ENCODE measurements at places on chromosomes 7 and 10.

DNA sequence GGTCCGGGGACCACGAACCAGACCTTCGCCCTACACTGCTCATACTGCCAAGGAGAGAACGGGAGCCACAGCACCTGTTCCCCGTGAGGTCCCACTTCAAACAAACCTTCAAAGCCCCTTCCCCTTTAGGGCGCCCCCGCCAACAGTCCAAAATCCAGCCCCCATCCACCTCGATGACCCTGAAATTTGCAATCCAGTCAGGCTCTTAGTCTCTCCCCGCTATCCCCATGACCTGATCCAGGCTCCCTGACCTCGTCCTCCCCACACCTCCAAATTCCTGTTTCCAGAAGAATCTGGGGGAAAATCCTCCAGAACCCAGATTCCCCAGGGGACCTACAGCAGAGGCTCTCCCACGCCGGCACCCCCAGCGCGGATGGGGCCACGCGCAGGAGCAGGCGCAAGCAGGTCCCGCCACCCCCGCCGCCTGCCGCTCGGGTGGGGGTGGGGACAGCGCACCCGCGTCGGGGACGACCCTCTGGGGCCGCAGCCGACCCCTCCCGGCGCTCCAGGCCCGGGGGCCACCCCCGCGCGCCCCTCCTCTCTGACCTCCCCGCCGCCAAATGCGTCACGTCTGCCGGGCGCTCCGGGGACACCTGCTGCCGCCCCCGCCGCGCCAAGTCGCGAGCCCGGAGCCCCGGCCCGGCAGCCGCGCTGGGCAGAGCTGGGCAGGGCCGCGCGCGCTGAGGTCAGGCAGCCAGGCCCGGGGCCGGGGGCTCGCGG lies 753 bp downstream of the CAMK2B start:
- DNase-seq: no peak

DNA sequence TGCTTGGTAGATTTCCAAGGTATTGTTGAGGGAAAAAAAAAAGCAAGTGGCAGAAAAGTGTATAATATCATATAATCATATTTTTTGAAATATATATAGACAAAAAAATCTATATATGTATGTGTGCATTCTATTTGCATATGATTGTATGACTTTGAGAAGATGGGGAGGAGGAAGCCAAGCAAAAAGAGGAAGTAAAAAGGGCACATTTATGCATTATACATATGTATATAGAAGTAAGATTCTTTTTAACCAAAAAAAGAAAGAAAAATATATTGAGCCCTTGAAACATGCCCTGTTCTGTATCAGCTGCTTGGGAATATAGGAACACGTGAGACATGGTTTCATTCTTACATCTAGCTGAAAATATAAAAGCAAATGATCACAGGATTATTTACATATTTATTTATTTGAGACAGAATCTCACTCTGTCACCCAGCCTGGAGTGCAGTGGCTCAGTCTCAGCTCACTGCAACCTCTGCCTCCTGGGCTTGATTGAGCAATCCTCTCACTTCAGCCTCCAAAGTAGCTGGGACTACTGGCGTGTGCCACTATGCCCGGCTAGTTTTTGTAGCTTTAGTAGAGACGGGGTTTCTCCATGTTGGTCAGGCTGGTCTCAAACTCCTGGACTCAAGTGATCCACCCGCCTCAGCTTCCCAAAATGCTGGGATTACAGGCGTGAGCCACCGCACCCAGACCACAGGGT lies 18.0 kb upstream of the SLF2 start:
- DNase-seq: no peak

DNA sequence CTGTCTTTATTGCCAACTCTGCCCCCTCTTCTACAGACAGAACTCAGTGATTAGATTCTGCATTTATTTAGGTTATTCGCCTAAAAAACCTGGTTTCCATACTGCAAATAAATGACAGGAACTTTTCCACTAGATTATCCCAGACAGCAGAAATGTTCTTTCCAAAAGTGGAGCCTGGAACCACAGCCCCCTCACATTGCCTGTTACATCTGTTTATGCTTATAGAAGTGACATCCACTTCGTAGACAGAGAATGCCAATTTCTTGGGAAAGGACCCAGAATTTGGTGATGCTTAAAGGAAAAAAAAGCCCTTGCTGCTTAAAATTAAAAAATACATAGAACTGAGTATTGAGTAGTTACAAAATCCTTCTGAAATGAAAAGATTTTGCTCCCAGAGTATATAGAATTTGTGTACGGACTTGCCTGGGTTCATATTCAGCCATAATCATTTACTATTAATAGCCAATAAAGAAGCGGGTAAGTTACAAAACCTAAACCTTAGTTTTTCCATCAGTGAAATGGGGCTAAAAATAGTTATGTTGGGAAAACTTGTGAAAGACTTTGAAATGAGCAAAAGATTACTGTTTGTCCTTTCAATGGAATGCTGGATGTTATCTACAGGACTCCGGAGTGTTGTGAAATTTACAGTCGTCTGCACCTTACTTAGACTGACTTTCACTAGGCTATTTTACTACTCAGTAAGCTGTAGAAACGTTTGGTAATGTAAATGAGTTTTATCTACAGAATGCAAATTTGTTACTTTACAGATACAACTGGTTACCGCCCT lies 1.1 kb upstream of the PPP1R9A start:
- no peak for DNase-seq

- no peak for DNase-seq
Observed at GRCh38 chr10:117362313-117362712, 12.9 kb downstream of the PDZD8 start.

GRCh38 chr10:69802424-69803161 lies 887 bp downstream of the COL13A1 start:
- DNase-seq: no peak

- no peak for DNase-seq
Observed at GRCh38 chr10:113410618-113411017, 142.2 kb upstream of the HABP2 start.

GRCh38 chr7:91311839-91312238 lies 47.6 kb downstream of the FZD1 start:
- DNase-seq: no peak

DNA sequence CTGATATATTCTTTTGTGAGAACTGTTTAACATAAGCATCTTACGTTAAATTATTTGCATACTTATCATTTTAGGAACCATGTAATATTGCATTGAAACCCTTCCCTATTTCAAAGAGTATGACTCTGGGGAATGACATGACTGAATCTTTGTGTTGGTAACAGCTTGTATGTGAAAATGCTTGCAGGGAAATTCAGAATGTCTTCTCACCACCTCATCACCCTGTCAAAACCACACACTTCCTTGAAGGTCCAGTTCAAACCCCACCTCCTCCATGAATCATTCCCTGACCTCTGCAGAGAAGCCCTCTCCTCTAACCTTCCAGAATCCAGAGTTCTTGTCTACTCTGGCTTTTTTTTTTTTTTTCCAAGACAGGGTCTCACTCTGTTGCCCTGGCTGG lies 26.3 kb upstream of the NKX2-3 start:
- DNase-seq: no peak

DNA sequence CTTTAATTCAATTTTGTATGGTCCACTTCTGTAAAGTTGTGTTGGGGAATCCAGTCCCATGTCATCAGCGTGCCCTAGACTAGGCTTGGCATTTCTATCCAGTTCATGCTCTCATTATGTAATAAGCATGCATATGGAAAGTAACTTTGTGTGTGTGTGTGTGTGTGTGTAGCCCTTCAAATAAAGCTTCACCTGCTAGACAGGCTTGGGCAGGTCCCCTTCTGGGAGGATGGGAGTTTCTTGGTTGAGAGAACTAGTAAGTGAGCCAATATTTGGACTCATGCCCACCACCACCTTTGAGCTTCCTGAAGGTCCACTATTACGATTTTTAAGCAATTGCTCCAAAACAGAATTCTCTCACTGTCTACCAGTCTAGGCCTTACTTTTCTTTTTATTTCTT lies 6.9 kb downstream of the BZW2 start:
- DNase-seq: peak; percentile 70

GRCh38 chr7:52211930-52212329 lies 823.5 kb upstream of the POM121L12 start:
- DNase-seq: no peak

DNA sequence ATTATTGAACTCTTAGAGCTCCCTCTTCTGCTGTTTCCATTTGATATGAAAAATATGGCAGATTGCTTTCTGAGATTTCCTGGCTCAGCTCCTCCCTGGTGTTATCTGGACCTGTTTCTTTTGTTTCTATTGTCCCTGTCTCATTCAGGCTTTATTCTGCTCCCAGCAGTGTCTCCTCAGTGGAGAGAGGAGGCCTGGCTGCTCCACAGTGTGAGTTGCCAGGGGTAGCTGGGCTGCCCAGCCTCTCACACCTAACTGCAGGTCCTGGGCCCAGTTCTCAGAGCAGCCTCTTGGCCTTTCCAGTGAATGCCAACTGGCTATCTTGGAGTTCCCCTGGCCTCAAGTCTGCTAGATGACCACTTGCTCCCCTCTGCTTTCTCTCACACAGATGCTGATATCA lies 127.0 kb downstream of the VPS41 start:
- DNase-seq: peak; percentile 28

- DNase-seq: no peak
Observed at GRCh38 chr10:98963608-98964007, 272.0 kb downstream of the HPSE2 start.

DNA sequence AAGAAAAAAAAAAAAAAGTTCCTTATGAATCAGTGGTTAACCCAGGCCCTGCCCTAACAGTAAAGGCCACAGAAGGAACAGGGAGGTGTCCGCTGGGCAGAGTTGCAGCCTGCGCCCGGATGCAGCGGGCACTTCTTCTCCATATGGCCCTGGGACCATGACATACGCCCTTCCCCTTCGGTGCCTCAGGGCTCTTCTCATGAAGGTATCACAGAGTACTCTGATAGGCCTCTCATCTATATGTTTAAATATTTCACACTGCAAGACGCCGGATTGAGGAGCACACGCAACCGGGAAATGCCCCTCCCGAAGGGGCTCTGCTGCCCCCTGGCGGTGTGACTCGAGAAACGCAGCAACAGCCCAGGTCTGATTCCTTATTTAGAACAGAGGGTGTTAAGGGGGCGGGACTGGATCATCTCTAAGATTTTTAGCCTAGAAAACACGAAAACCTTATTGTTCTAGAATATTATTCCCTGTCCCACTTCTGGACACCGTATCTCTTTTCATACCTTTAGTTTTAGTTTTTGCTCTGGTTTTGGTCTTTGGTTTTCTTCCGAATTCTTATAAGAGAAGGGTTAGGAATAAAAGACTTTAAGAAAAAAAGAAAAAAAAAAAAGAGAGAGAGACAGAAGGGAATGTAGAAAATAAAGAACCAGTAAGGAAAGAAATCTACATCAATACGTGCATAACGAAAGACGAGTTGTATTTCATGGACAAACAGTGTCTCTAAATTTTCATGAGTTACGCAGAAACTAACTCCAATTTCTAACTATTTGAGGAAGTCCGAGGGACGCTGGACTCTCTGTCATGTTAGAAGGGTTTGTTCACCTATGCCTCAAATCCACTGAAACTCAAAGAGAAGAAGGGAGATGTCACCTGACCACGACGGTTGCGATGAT lies 12.0 kb downstream of the DAGLB start:
- peak; percentile 52 for DNase-seq

- no peak for DNase-seq
Observed at GRCh38 chr10:110496553-110497437, 912 bp upstream of the DUSP5 start.

GRCh38 chr7:124720195-124720594 lies 45.4 kb downstream of the GPR37 start:
- DNase-seq: no peak

DNA sequence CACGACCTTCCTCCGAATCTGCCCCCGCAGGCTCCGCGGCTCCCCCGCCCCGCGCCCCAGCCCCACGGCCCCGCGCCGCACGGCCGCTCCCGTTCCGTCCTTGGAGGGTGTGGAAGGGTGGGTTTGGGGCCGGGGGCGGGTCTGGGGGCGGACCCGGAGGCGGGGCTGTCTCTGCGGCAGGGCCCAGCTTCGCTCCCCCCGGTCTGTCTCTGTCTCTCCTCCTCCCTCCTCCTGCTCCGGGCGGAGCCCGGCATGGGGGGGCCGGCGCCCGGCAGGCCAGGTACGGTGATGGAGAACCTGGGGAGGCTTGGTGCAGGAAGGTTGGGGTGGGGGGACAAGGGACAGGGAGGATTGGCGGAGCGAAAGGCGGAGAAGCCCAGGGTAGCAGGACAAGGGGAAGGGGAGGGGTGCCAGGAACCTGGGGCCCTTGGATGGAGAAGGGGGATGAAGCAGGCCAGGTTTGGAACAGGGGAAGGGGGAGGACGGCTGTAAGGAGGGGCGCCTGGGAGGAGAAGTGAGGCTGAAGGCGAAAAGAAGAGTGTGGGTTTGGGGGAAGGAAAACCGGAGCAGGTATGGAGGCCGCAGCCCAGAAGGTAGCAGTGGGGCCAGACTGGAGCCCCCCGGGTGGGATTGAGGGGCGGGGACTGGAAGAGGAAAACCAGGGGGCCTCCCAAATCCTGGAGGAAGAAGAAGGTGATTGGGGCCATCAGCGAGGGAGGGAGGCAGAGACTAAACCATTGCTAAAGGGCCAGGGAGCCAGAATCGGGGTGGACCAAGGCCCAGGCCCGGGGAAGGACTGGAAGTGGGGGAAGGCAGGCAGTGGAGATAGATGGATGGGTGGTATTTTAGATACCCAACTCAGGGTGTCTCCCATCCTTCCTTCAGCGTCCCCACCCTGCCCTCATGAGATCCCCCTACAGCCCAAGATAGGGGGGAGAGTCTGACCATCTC lies at the start of gene NYAP1:
NYAP1 (plus strand) TSS at position 206 of the 951 bp plus-strand sequence. CDS start 1,385 bp downstream, outside the sequence.
- peak; percentile 49 for DNase-seq

- DNase-seq: no peak
Observed at GRCh38 chr10:115044891-115045290, 48.3 kb upstream of the ATRNL1 start.

- no peak for DNase-seq
Observed at GRCh38 chr7:131600085-131600881, 43.9 kb upstream of the PODXL start.

DNA sequence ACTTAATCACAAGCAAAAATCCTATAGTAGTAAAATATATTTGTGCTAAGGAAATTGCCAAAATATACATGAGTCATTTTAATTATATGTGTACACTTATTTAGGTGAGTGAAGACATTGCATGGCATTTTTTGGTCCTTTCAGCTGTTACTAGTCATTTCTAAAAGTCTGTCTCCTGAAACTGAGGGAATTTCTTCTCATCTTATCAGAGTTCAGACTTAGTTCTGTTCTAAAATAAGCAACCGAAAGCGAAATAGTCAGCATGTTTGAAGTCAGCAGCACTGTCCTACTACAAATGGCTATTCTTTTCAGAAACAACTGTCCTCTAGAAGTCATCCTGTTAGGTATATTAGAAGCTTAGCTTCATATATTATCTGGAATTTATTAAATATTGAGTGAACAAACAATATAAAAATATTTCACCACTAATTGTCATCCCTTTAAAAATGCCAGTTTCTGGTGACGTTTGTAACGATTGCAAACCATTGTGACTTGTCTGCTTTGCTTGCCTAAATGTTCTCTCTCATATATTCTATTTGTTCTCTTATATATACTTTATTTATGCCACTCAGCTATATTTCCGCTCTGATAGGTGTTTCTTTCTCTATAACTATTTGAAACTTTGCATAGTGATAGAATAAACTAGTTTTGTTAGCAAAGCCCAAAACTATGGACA lies 227.4 kb upstream of the KAT6B start:
- no peak for DNase-seq

- no peak for DNase-seq
Observed at GRCh38 chr7:101494602-101495329, 132.1 kb downstream of the COL26A1 start.
